ENCODE measurements at places on chromosomes 7 and 10.

- DNase-seq = no peak
These were observed 45.1 kb upstream of the SEPTIN7 start for GRCh38 chr7:35755711-35756110.

DNA sequence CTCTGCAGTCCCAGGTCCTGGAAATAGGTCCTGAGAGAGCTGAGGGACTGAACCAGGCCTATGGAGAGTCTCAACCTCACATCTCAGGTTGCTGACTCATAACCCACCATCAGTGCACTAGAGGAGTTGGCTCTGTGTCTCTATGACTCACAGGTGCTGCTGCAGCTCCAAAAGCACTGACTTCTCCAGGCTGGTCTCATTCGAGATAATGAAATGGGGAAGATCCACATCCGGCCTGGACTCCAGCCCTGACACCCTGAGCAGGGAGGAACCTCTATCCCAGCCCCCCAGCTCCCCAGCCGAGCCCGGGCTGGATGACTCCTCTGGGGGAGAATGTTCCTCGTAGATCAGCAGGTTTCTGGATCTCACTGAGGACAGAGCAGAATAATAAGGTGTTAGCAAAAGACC is 35.5 kb upstream of the DGKI start:
- DNase-seq = peak; percentile 37

- no peak for DNase-seq
These were observed 63.8 kb upstream of the SMNDC1 start for GRCh38 chr10:110368556-110368955.

- DNase-seq = peak; percentile 57
These were observed 73.3 kb downstream of the PRPF18 start for GRCh38 chr10:13659887-13660550.

- no peak for DNase-seq
These were observed 72.3 kb upstream of the TAS2R16 start for GRCh38 chr7:123067814-123068213.
